B cell (primary cell): ENCODE measurements at places on chromosomes 4 and X. TPM values are rescaled to one million over a fixed set of nuclear protein-coding genes. Genes with fewer than 3 reads are reported as not detected.

MAGEC2 gene
- not detected in 2 replicates for polyA plus RNA-seq

- no peak for DNase-seq
Observed at GRCh38 chr4:60737858-60738257, 462.3 kb upstream of the ADGRL3 start.

DNA sequence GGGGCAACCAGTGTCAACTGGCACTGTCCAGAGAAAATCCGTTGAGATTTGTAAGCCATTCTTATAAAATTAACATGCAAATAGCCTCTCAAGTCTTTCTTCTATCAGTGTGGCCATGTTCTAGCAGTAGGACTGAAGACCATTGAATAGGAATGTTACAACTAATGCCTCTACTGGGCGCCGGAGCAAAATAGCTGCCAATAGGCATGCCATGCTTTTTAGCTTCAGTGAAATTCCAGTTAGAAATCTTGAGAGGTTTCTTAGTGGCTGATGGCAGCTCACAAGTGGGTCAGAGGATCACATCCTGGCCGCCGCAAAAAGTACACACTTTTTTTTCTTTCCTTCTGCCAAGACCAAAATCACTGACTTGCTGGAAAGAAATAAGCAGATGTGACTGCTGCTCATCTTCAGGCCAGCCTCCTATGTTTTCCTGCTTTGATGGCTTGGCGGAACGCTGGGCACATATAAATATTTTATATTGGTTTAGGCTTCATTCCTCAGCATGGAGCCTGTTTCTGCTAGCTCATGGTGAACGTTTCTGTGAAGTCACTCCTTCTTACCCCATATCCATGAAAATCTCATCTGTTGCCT lies 293.1 kb downstream of the TENM3 start:
- DNase-seq = no peak

DNA sequence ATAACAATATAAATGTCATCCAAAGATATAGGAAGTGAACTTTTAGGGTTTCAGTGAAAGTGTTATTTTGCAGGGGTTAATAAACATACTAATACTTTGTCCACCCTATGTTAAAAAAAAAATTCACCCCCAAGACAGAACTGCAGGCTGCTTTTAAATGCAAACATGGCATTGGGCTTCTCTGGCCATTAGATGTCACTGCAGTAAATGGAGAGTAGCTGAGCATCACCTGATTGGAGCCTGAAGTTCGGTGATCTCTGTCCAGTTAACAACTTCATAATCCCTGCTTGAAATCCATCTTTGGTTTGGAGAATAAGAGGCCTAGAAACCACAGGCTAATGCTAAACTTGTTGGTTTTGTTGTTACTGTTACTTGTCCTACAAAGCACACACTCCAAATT lies 18.7 kb downstream of the SLC25A43 start:
- DNase-seq = no peak

- no peak for DNase-seq
Observed at GRCh38 chrX:69503228-69503781, 821 bp upstream of the NALF2 start.

DNA sequence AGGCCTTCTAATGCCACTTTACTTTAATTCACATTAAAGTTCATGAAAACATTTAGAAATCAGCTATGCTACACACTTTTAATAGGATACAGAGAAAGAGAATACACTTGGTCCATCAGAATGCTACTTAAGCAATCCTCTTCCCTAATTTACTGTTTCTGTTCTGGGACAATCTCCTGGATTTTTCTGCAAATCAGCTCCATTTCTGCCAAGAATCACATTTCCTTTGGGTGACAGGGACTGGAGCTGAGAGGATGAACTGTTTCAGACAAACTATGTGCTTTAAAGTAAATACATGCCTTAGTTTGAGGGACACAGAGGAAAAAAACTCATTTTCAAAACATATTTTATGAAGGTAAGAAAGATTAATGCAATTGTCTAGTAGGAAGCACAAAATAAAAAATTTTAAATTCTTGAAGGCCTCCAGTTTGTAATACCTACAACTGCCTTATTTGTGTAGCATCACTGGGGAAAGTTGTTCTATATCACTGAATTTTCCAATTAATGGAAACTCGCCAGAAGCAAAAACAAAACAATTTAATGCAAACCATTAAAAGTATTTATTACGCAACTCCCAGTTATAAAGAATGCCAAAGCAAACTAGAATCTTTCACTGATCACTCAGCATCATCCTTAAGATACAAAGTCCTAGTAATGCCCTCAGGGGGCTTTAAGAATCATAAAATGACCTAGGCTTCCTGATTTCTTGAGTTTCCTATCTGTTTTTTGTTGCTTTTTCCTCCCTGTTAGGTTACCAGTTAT lies 36.3 kb downstream of the BCLAF3 start:
- no peak for DNase-seq

DNA sequence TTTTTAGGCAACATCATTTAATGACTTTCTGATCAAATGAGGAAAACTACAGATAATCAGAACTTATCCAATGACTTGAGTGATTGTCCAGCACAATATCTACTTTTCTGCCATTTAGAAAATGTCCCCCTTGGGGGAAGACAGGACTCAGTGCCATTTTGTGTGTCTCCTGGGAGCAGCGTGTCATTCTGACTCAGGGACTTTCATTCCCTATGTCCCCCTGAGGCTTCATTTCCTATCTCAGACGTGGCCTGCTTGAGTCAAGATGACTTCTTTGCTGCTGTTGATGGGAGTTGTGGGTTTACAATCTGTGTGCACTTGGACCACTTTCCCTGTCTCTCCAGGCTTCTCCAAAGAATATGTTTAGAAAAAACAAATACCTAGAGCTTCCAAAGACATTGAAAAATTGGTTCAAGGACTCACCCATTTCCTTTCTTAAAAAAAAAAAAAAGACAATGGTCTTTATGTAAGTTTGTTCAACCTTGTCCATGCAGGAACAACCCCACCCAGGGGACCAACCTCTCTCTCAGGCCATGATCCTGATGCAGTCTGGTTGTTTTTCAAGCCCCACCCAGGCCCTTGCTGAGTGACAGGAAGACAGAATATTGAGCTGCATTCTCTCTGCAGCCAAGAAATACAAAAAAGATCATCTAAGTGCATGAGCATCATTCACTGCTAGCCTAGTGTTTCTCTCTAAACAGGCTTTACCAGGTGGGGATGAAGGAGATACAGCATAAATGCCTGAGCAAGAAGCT lies 34.3 kb upstream of the TMEM154 start:
- DNase-seq = no peak
